Activated B cell treated with CpG ODN at 0.5 μM for 24 hours (primary cell): ENCODE measurements at places on chromosomes 1 and 21. TPM values are rescaled to one million over a fixed set of nuclear protein-coding genes. Genes with fewer than 3 reads are reported as not detected.

The PRKAB2 gene
- 9.8 and 10.5 TPM in 2 replicates for total RNA-seq

The ADAM30 gene
- not detected in 2 replicates for total RNA-seq

GRCh38 chr1:51295926-51296325, 34.4 kb downstream of the TTC39A start:
- DNase-seq, result no peak

- DNase-seq, result no peak
Measured at GRCh38 chr1:204726478-204726877, 40.9 kb upstream of the LRRN2 start.

DNA sequence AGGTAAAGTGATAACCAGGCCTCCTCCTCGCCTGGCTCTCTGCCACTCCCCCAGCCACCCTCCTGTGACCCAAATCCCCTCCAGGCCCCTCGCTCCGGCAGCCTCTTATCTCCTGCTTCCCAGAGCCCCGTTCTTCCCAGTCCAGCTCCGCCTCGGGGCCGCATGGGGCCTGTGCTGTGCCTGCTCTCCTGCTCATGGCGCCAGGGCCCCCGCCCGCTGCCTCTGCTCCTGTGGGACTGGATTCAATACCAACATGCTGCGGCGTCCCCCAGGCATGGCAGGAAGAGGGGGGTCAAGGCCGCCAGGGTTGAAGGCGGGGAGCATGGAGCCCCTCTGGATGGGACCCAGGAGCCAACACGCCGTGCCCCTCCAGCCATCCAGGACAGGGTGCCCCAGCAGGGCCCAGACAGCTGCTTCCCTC, 213.0 kb upstream of the VAMP3 start:
- DNase-seq, result no peak

GRCh38 chr1:211576717-211577116, 2.2 kb downstream of the SLC30A1 start:
- DNase-seq, result no peak

The KCNT2 gene
- total RNA-seq, result not detected in 2 replicates

The DCDC2B gene
- not detected in 2 replicates for total RNA-seq

GRCh38 chr1:98737835-98738234, 76.3 kb downstream of the SNX7 start:
- DNase-seq, result no peak

- DNase-seq, result no peak
Measured at GRCh38 chr1:121522061-121522759, 337.4 kb downstream of the SRGAP2C start.

- no peak for DNase-seq
Measured at GRCh38 chr1:56473582-56474270, 105.6 kb downstream of the PLPP3 start.

The NBPF4 gene
- total RNA-seq, result not detected in 2 replicates

DNA sequence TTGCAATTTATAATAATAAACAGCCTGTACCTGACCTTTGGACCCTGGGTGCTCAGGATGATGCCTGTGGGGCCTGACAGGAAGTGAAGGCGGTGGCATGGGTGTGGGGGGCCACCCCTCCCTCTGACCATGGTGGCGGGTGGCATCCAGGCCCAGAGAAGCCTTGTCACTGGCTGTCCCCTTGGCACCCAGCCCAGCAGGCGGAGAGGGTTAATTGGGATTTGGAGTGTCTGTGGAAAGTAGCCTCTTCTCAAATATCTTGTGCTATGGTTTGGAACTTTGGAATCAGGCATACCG, 20.5 kb downstream of the SOX13 start:
- DNase-seq, result no peak

The AUNIP gene
- total RNA-seq, result 0.42 and 0.64 TPM in 2 replicates

DNA sequence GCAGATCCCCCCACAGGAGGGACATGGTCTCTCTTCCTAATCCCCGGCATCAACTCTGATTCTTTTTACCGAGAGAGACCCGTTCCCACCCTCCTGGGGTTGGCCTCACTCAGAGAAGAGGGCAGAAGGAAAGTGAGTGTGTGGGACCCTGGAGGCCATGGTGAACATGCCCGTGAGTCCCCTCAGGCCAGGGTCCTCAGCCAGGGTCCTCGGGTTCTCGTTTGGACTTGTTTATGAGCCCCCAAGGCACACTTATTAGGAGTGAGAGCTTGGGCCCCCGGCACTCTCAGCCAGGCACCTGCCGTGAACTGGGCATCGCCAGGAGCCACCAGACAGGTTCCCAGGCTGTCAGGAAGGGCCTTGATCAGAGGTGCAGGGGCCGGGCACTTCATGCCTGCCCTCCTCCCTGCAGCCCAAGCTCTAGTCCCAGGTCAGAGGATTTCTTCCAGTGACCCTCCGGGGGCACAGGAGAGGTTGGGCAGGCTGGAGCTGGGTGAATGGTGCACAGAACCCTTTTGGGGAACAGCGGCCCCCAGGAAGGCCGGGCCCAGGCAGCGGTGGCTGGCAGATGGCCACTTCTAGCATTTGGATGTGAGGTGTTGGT, 122.6 kb downstream of the CRYAA start:
- no peak for DNase-seq

The SPRR2A gene
- not detected in 2 replicates for total RNA-seq

DNA sequence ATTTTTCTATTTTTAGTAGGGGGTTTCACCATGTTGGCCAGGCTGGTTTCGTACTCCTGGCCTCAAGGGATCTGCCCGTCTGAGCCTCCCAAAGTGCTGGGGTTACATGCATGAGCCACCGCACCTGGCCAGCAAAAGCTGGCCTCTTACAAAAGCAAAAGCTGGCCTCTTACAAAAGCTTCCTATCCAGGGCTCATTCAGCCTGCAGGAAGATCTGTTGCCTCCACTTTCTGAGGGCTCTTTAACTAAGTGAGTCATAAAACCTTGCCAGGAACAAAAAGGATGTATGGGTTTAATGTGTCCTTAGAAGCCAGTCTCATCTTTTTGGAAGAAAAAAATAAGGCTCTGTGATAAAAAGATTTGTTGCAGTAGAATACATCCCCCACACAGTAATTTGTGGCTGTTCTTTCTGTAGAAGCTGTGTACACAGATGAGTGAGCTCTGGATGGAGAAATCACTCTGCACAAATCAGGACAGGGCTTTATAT, 15.0 kb downstream of the HTR1D start:
- DNase-seq, result no peak

- no peak for DNase-seq
Measured at GRCh38 chr1:156659661-156659987, 17.6 kb downstream of the NES start.

The F13B gene
- total RNA-seq, result not detected in 2 replicates

DNA sequence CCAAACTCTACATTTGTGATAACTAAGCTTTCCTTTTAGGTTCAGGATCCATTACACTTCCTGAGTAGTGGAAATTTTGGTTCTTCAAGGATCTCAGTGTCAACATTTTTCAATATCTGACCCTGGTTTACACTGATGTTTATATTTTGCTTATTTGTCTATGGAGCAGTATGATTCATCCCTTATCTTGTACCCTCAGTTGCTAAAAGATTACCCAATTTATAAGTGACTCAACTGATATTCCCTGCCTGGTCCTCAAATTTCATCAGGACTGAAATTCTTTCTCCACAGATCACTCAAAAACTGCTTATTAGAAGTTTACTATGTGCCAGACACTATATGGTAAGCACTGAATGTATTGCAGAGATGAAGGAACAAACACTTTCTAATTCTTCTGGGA, 139.1 kb upstream of the CHRM3 start:
- DNase-seq, result no peak

DNA sequence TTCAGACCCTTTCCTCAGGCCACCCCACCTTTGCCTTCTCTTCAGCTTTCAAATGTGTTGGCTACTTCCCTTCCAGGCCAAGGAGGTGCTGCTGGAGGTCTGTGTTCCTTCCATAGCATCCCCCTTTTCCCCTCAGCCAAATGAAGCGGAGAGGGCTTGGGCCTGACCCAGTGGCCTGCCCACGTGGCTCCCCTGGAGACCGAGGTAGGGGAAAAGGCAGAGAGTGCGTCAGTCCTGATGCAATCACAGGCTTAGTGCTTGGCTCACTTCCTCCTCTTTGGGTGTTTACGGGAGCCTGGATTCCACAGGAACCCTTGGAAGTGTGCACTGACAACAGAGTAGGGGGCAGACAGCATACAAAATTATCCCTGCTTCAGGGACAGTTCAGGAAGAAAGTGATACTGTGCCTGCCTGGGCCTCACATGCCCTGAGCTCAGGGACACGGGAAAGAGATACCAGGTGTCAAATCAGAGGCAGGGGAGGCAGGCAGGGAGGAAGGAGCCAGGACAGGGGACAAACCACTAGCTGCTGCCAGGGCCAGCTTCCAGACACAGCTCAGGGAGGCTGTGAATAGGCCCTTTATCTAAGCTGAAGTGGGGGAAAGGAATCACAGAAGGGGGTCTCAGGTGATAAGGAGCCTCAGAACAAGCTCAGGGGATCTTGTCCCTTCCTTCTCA, 16.6 kb upstream of the PTP4A2 start:
- DNase-seq, result no peak

DNA sequence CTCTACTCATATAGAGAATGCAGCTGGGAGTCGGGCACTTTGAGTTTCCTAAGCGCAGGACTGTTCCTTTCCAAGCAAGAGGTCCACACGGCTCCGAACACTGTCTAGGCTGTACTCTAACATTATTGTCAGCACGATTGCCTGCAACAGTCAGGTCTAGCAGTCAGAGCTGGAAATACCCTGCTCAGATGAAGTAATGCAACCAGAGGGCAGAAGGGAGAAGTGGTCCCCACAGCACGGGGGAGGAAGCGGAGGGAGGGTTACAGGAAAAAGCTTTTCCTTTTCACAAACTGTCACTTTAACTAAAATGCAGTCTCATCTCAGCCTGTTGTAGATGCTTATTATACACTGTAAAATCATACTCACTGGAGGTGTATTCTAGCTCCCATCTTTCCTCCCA, 98.9 kb upstream of the SLC44A3 start:
- DNase-seq, result no peak

DNA sequence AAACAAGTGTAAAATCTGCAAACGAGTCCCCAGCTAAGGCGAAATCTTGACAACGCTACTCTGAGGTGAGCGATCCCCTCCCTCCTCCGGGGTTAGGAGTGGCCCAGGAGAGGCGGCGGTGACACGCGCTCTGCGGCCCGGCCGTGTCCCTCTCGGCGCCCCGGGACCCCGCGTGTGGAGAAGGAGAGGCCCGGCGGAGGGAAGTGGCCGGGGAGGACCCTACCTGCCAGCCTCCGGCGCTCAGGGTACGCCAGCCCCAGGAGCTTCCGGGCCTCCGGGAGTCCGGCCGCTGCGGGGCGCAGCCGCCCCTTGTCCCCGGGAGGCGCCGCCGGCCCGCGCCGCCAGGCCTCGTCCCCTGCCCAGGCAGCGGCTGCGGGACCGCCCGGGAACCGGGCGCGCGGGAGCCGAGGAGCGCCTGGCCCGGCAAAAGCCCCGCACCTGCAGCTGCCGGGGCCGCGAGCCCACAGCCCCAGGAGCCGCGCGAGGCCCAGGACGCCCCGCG, 543 bp downstream of the ABCB10 start:
- peak; percentile 57 for DNase-seq

GRCh38 chr1:33410091-33410701, 20.7 kb downstream of the PHC2 start:
- no peak for DNase-seq

DNA sequence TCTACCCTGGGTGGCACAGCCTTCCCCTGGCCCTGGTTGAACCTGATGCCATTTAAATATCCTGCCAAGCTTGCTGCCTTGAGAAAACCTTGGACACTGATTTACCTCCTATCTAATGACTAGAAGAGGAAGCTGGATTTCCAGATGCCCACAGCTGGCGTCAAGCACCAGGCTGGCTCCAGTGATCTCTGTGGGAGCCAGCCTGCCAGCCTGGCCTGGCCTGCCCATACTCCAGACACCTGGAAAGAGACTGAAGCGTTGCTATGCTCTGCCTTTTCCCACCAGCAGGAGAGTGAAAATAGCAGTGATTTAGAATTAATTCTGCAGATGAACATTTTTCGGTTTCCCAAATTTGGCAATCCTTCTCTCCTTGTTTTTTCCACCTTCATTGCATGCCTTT, 11.5 kb upstream of the EIF4G3 start:
- DNase-seq, result no peak

The EFNA4 gene
- total RNA-seq, result 7.8 and 9.5 TPM in 2 replicates

The U2AF1 gene
- 64.2 and 80.6 TPM in 2 replicates for total RNA-seq

GRCh38 chr1:103516693-103517092, 8.8 kb upstream of the RNPC3 start:
- no peak for DNase-seq

The TFF3 gene
- not detected in 2 replicates for total RNA-seq

- DNase-seq, result no peak
Measured at GRCh38 chr1:217989510-217989909, 295.6 kb upstream of the RRP15 start.

GRCh38 chr21:29501451-29501850, 202.7 kb downstream of the BACH1 start:
- no peak for DNase-seq

The LAD1 gene
- total RNA-seq, result 0.10 TPM in 1 of 2 replicates, not detected in the other

DNA sequence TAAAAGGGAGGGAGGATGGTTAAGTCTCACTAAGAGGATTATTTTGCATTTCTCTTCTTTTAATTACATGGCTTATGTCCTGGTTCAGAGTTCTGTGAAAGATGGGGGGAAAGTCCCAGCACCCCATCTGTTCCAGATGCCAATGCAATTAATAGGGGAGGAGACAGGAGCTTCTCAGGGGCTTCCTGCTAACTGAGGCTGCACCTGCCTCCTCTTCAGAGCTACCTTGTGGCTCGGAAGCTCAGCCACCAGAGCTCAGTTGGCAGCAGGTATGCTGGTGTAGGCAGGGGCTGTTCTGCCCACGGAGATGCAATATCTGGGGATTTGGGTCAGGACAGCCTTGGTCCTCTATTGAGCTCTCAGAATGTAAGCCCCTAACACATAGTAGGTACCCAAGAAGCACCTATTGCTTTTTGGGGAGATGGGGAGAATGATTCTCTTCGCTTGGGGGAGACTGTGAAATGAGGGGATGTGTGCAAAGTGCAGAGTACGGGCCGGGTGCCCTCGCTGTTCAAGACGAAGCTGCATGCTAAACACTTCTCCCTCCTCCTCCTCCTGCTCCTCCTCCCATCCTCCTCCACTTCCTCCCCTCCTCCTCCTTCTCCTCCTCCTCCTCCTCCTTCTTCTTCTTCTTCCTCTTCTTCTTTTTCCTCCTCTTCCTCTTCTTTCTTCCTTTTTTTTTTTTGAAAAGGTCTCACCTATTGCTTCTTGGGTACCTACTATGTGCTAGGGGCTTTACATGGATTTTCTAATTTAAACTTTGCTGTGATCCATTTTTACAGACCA, 279.0 kb downstream of the PTPRU start:
- no peak for DNase-seq

- no peak for DNase-seq
Measured at GRCh38 chr1:182244451-182244850, 147.1 kb downstream of the GLUL start.

GRCh38 chr1:233614743-233615521, 1.0 kb downstream of the KCNK1 start:
- no peak for DNase-seq

GRCh38 chr1:150476754-150477153, 10.5 kb upstream of the TARS2 start:
- no peak for DNase-seq
